ENCODE measurements at places on chromosomes 16 and 17.

DNA sequence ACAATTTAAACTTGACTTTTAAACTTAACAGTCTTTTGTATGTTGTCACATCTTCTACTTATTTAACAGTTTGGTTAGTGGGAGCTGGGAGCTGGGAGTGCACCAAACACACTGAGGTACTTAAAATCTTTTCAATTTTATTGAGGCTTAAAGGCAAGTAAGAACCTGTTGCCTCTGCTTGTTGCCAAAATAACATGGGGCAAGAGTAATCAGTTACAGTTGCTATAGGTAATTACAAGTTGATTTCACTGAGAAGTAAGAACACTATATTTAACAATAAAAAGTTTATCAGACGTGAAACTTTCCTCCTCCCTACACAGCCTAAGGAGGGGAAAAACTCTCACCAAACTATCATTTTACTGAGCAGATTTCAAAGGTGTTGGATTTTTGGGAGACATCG is 135.2 kb downstream of the FTO start:
- DNase-seq, result no peak

DNA sequence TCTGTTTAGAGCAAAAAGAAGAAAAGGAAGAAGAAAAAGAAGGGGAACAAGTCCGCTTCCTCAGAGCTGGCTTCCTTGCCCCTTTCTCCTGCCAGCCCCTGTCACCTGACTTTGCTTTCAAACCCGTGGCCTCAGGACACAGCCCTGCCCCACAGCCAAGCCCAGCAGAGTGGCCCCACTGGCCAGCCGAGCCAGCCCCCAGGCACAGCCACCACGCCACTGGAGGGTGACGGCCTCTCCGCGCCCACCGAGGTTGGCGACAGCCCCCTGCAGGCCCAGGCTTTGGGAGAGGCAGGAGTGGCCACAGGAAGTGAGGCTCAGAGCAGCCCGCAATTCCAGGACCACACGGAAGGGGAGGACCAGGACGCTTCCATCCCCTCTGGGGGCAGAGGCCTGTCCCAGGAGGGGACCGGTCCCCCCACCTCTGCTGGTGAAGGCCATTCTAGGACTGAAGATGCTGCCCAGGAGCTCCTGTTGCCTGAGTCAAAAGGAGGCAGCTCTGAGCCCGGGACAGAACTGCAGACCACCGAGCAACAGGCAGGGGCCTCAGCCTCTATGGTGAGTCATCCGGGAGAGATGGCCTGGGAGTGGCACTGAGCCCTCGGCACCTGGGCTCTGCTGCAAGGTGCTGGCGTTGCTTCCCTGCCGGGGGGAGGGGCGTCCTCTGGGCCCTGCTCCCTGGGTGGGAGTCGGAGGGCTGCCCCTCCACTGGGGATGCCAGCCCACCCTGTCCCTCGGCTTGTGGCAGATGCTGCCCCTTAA is 27.3 kb downstream of the RNF213 start:
- no peak for DNase-seq

DNA sequence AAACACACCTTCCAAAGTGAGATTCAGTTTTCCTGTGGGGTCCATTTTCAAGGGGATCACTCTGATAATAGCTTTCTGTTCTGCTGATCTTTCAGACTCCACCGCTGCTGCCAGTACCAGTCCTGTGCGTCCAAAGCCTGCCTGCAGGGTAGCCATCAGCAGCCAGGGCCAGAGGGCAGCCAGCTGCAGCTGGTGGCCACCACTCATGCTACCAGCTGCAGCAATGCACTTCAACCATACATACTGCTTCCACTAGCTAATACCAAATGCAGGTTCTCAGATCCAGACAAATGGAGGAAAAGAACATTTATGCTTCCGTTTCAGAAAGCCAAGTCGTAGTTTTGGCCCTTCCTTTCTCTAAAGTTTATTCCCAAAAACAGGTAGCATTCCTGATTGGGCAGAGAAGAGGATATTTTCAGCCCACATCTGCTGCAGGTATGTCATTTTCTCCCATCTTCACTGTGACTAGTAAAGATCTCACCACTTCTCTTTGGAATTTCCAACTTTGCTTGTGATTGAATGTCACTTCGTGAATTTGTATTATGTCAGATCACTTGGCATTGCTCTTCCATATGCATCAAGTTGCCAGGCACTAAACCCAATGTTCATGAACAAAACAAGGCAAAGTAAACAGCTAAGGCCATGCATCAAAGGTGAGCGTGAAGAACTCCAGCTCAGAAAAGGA is 1.8 kb downstream of the RNF43 start:
- DNase-seq, result no peak

GRCh38 chr17:74801896-74802295 is 25.8 kb upstream of the NAT9 start:
- DNase-seq, result no peak

GRCh38 chr17:60862482-60862881 is 184.8 kb downstream of the BCAS3 start:
- no peak for DNase-seq

DNA sequence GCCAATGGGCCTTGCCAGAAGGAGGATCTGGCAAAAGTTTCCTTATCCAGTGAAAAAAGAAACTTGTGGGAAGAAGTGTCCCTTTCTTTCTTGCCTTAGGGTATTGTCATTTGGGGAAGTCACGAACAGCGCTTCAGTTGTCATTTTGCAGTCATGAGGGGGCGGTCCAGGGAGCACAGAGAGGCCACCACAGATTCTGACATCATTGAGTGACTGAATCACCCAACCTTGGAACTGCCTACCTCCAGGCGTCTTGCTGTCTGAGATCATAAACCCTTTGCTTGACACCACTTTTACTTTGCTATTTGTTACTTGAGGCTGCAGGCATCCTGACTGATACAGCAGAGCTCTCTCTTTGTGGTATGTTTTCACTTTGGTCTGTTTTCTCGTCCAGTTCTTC is 3.1 kb upstream of the WSCD1 start:
- DNase-seq, result no peak

- no peak for DNase-seq
Measured at GRCh38 chr17:4942760-4943508, 2.9 kb downstream of the RNF167 start.

DNA sequence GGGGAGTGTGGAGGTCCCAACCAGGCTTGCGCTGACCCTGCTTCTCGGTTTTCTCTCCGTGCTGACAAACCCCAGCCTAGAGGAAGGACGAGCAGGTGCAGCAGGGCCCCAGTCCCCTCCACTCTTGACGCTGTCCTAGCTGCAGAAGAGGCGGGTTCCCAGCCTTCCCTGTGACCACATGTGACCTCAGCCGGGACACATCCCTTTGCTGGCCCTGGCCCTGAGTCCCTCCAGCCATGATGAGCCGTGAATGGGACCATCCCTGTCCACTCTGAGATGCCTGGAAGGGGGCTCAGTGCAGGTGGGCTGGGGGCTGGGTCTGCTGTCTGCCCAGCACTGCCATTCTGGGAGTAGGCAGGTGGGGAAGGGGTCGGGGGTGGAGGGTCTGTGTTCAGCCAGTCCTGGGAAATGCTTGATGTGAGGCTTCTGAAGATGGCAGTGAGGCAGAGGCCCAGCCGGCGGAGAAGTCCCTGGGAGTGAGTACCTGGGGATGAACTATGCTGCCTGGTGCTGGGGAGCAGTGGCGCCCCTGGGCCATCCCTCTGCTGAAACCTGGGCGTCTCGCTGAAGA is 1.9 kb upstream of the TUBB3 start:
- DNase-seq, result no peak

GRCh38 chr17:65290616-65291015 is 153.4 kb downstream of the RGS9 start:
- no peak for DNase-seq

GRCh38 chr17:59793205-59793604 is 85.8 kb downstream of the VMP1 start:
- DNase-seq, result no peak

DNA sequence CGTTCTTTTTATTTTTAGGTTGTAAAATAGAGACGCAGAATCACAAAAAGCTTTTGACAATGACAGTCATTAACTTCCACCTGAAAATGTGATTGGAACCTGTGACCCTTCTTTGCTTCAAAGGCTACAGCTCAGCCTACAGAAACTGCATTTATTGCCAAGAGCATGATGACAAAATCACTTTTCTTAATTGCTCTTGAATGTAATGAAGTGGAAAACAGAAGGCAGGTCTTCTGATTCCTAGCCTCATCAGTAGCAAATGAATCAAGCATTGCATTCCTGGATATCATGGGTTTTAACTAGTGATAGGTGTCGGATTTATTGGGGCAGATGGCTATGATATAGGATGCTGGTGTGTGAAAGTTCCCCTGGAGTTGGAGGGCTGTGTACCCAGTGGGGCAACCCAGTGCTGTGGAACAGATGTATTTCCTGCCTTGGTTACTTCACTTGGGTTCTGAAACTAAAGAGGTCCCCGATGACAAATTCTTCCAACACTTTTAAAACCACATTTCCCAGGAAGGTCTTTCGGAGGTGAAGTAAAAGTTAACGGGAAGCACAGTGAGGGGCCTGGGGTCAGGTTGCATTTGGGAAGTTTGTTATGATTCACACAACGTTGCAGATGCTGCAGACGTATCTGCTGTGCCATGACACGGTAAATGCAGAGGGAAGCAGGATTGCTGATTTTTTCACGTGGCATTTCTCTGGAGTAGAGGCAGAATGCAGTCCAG is 127.5 kb downstream of the HS3ST3A1 start:
- DNase-seq, result no peak

DNA sequence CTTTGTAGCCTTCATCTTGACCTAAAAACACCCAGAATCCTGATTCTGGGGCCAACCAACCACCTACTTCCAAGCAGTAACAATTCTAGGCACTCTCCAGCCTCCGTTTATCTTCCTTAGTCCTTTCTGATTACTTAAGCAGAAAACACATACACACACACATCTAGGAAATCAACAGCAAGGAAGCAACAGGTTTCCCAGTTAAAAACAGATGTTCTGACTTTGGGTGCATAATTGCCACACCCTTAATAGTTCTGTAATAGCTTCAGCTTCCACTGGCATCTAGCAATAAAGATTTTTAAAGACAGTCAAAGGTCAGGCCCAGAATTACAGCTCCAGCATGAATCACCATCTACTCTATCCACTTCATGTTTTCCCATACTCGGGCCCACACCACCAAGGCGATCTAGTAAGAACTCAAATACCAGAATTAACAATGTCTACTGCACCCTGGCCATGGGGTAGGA is 2.6 kb downstream of the ARHGAP17 start:
- no peak for DNase-seq

- peak; percentile 87 for DNase-seq
Measured at GRCh38 chr17:50841949-50842354, 6.6 kb downstream of the WFIKKN2 start.

GRCh38 chr16:19601083-19601976 is 45.8 kb downstream of the VPS35L start:
- peak; percentile 56 for DNase-seq

- DNase-seq, result no peak
Measured at GRCh38 chr16:9680019-9680655, 502.1 kb downstream of the GRIN2A start.

GRCh38 chr16:35176449-35176848 is 1717.0 kb downstream of the TP53TG3F start:
- peak; percentile 11 for DNase-seq

DNA sequence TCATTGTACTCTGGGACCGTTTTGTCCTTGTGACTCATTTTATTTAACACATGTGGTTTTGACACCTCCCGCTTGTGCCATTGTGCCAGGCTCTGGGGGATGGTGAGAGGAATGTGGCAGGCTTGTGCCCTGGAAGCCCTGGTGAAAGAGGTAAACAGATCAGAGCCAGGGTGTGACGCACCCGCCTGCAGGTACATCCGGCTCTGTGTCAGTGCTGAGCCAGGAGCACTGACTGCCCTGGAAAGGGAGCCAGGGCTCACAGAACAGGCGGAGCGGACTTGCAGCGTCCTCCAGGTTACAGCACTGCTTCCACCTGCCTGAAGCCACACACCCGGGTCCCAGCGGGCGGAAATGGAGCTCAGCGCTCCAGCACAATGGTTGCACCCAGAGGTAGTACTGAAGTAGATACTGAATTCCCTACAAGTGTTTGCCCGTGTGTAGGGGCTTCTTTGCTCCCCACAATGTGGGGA is 30.6 kb downstream of the CDRT15 start:
- DNase-seq, result no peak

GRCh38 chr17:82173351-82174041 is 39.1 kb downstream of the CCDC57 start:
- DNase-seq, result peak; percentile 71

DNA sequence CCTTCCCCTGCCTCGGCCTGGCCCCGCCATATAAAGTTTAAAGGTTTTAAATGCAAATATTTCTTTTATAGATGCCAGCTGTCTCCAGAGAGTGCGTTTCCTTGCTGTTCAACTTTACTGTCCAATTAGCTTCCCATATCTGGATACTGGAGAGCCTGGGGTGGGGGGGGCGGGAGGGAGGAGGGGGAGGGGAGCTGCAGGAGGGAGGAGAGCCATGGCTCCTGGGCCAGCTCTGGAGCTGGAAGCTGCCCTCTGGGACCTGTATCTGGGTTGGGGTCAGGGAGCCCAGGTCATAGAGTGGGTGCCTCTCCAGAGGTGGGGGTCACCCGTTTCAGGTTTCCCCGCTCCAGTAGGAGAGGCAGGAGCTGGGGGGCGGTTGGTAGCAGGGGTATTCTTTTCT is 6.2 kb upstream of the GSE1 start:
- DNase-seq, result no peak

- peak; percentile 45 for DNase-seq
Measured at GRCh38 chr16:75695708-75696107, 5.6 kb downstream of the DUXB start.

- DNase-seq, result no peak
Measured at GRCh38 chr17:29560316-29560715, 6.5 kb downstream of the ABHD15 start.

GRCh38 chr17:17805575-17805974 is 31.2 kb downstream of the SREBF1 start:
- no peak for DNase-seq

- no peak for DNase-seq
Measured at GRCh38 chr17:19371259-19372010, 6.9 kb upstream of the MAPK7 start.

DNA sequence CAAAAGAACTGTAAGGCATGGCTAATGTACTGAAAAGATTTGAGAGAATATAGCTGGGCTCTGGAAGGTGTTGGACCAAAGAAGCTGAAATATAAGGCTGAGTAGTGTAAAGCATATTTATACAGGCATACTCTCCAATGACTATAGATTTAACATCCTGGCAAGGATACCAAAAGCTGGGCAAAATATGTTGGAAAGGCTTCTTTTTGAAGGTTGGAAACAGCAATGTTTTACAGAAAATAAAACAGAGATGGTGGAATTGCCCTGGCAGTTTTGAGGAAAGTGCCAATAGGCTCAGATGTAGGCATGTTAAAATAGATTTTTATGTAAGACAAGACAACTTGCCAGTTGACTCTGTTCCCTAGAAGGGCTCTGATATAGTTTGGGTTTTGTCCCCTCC is 184.1 kb upstream of the SHISA6 start:
- no peak for DNase-seq

- no peak for DNase-seq
Measured at GRCh38 chr16:80418517-80419355, 122.1 kb upstream of the DYNLRB2 start.

GRCh38 chr17:55783684-55784245 is 32.9 kb downstream of the PCTP start:
- DNase-seq, result peak; percentile 8

- DNase-seq, result no peak
Measured at GRCh38 chr17:50570528-50570927, 10.0 kb downstream of the CACNA1G start.
